ENCODE measurements at places on chromosomes 6 and 20.

- no peak for DNase-seq
These were observed 95.9 kb upstream of the PRL start for GRCh38 chr6:22392711-22393110.

- DNase-seq = no peak
These were observed 108.6 kb downstream of the BTBD9 start for GRCh38 chr6:38531134-38531533.

GRCh38 chr6:170094686-170095272 lies 196.1 kb downstream of the DLL1 start:
- peak; percentile 20 for DNase-seq

GRCh38 chr6:166423051-166423745 lies 40.5 kb upstream of the MPC1 start:
- peak; percentile 17 for DNase-seq

- DNase-seq = no peak
These were observed 130.4 kb upstream of the RPS6KA2 start for GRCh38 chr6:166757232-166758135.

DNA sequence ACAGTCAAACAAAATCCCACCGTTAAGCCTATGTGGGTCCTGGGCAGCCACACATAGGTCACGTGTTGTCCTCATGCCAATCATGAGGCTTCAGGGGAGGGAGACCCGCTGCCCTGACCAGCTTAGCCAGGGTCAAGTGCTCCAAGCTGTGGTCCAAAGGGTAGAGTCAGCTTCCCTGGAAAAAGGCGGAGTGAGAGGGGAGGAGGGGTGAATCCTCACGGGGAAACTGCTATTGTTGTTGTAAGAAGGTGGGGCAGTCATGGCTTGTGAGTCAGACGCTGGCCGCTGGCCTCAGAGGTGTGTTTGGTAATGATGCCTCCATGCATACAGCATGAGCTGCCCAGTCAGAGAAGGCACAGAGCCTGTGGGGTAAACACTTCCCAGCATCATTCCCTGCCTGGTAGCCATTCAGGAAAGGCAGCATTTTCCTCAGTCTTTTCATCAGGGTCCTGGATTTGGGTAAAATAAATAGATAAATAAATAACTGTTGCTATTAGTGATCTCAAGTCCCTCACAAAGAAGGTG lies 8.7 kb downstream of the CST3 start:
- DNase-seq = no peak

GRCh38 chr20:50331469-50332363 lies 141.1 kb downstream of the CEBPB start:
- no peak for DNase-seq

GRCh38 chr6:91240878-91241603 lies 654.2 kb upstream of the MAP3K7 start:
- DNase-seq = no peak

DNA sequence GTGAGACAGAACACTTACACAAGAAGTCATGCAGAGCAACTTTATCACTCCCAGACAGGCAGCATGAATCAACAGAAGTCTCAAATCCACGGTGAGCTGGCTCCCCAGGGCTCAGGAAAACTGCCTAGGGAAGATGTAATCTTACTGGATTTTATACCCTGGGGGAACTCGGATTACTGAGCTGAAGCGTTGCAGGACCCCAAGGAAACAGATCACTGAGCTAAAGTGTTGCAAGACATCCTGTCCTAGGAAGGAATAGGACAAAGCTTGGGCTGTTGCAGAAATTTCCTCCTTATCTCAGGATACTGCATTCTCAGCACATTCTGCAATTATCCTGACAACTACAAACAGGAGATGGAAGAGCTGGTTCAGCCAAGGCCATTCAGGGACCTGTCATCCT lies 224.8 kb downstream of the TFAP2A start:
- DNase-seq = no peak

DNA sequence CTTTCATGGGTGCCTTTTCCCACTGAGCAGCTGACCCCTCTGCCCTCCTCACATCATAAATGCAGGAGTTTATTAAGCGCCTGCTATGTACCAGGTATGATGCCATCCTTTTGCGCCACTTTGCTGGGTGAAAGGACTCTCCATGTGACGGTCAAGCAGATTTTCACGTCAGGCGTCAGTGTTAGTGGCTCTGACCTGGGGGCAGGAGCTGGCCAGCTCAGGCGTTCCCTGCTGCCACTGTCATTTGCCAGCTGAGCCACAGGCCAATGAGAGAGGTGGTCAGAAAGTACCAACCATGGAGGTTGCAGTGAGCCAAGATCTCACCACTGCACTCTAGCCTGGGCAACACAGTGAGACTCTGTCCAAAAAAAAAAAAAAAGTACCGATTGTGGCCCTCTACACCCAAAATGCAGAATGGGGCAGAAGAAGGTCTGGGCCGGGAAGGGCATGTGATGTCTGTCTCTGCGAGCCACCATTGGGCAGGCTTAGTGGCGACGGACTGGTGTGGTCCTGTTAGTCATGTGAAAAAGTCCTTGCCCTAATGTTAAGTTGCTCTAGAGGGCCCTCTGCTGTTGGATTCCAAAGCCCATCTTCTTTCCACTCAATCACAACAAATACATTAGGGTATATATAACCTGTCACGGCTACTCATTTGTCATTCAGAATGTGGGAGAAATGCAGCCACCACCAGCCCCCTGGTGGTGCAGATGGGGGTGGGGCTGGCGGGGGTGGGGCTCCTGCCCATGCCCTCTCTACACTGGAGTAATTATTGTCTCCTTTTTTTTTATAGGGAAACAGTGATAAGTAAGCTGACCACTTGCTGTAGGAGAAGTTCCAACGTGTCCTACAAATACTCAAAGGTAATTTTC lies 18.4 kb upstream of the SLC22A1 start:
- DNase-seq = no peak

DNA sequence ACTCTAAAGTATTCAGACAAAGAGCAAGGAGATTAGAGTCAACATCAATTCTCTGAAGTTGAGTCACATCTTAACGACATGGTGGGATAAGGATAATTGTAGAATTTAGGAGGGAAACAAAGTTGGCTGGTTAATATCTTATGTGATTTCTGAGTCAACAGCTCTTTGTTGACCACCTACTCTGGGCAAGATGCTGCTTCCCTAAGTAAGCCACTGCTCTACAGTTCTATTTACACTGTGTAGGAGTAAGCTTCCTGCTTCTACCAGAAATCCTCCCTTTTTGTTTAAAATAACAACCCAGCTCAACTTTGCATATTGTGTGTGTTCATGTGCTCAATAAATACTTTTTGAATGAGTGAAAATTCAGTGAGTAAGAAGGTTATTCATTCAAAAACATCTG lies 3.1 kb downstream of the HS3ST5 start:
- no peak for DNase-seq

DNA sequence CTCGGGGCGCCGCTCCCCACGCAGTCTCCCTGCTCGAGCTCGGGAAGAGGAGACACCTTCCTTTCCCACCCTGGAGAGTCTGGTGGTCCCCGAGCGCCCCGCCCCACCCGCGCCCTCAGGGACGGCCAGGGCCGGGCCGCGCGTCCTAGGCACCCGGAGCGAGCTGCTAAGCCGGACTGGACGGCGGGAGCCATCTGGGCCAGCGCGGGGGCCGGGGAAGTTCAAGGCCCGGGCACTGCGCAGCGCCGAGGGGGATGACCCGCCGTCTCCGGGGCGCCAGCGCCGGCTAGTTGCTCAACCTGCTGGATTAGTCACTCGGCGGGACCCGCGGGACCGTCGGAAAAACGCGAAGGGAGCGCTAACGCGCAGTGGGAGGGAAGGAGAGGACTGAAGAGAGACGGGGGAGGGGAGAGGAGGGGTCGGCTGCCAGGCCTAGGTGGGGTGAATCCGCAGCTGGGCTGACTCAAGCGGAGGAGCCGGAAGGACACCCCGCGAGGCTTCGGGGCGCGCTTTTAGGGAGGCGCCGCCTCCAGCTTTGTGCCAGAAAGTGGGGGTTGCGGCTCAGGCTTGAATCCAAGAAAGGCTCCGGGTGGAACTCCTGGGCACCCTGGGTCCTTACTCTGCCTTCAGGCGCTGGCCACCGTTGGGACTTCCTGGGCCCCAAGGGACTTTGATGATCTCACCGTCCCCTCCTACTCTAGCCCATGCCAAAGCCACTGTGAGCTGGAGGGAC lies 75.7 kb upstream of the FOXP4 start:
- peak; percentile 39 for DNase-seq

GRCh38 chr6:44512868-44513741 lies 125.6 kb downstream of the CDC5L start:
- no peak for DNase-seq

- no peak for DNase-seq
These were observed 114.8 kb downstream of the SCML4 start for GRCh38 chr6:107709341-107709740.

DNA sequence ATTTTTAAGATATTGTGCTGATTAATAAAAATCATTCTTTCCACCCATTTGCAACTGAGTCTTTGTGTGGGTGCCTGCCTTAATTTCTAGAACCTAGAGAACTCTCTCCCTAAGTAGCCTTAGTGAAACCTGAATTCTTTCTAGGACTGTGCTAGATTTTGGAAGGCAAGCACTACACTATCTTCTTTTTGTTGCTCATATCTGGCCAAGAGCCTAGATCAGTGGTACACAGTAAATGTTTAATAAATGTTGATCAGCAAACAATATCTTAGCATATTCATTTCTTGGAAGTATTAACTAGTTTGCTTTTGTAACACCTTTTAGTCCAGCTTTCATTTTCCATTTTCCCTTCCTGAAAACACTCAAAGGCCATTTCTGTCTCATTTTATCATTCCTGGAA lies 108.5 kb upstream of the CARMIL1 start:
- DNase-seq = no peak

DNA sequence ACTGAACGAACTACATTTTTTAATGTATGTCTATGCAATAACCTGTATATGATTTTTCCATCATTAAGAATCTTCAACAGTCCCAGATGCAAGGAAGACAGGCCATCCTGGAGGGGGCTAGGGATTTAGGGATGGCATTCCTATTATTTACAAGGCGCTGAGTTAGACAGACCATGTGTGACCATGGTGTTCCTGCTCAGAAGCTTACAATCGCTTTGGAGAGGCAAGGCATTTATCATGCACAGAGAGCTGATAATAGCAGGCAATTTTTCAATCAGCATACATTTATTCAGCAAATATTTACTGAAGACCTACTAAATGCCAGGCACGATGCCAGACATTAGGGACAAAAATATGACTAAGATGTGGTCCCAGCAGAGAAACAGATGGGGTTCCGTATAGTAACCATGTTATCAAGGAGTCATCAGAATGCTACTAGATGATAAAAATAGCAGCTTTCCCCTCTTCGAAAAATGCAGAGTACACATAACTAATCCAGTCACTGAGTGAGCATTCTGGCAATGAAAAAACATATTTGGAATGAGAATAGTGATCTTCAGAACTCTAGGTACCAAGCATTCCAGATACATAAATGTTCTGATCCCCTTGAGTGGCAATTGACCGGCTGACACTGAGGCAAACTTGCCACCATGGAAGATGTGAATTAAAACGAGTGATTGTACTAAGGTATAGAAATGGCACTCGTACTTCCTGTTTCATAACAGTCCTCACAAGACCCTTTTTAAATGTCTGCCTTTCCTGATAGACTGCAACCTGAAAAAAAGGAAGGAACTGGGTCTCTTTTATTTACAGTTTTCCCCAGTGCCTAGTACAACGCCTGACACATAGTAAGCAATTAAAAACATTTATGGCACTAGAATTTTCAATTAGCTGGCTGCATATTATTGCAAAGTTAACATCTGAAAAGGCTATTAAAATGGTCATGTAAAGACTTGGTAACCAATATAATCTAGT lies 135.7 kb downstream of the ATXN1 start:
- no peak for DNase-seq

DNA sequence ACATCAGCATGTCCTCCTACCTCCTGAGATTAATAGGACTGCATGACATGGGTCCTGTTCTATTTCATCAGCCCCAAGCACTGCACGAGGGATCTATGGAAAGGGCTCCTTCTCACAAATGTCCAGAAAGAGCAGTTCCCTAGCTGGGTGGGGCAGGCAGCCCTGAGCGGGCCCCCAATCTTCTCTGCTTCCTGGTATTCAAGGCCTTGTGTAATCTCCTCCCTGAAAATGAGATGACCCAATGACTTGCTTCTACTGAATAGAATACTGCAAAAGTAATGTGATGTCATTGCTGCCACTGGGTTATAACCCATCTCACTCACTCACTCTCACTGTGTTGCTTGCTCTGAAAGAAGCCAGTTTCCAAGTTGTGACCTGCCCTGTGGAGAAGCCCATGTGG lies 126.4 kb downstream of the OPRM1 start:
- DNase-seq = no peak

- no peak for DNase-seq
These were observed 72.7 kb downstream of the IGF2R start for GRCh38 chr6:160041608-160042007.

DNA sequence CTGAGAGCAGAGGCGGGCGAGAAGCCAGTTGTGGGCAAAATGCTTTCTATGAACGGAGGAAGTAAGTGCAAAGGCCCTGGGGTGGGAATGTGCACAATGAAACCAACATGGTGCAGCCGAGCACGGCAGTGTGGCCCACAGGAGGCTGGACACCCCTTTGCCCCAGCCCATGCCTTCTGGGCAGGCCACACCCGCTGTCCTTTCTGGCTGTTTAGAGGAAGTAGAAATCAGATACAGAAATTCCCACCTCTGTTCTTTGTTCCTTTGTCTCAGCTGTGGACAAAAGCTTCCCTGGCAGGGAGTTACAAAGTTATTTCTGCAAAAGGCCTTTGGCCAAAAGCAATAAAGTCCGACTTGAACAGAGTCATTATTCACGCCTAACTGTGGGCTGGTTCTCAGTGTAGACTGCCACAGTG lies 11.9 kb downstream of the SULF2 start:
- DNase-seq = no peak

DNA sequence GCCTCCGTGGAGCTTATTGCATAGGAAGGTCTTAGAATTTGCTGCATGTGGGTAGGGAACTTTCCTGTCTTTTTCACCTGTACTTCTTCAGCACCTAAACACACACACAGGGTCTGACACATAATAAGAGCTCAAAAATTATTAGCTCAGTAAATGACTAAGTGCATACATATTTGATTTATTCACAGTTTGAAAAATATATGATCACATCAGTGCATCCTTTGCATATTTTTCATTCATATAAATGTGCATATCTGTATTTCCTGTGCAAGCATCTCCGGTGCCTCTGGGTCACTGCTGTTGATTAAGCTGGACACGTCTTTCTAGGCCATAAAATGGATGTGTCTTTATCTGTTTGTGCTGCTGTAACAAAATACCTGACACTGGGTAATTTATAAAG lies 234.7 kb downstream of the UST start:
- DNase-seq = no peak

DNA sequence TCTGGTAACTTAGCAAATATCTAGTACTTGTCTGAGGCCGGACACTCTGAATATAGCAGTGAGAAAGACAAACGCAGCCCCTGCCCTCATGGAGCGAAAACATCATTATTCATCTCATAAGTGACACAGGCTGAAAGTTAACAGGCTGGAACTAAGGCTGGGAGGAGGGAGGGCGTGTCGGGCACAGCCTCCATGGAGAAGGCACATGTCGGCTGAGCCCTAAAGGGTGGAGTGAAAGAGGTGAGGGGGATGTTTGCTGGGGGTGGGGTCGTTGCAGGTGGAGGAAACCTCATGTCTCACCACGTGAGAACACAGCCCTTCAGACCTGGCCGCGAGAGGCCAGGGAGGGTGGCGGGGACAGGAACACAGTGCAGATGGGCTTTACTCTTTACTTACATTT lies 108.8 kb upstream of the FOXC1 start:
- no peak for DNase-seq

- DNase-seq = no peak
These were observed 64.7 kb downstream of the ARHGAP18 start for GRCh38 chr6:129645106-129645829.

- no peak for DNase-seq
These were observed 43.9 kb upstream of the EXOC2 start for GRCh38 chr6:736657-737446.

GRCh38 chr20:22814471-22815205 lies 220.5 kb upstream of the SSTR4 start:
- no peak for DNase-seq

- DNase-seq = no peak
These were observed 52.0 kb downstream of the FRK start for GRCh38 chr6:116008470-116009243.
